ENCODE measurements at places on chromosomes 7 and 10. TPM values are rescaled to one million over a fixed set of nuclear protein-coding genes. Genes with fewer than 3 reads are reported as not detected.

- no peaks in the 10 kb centered on the region for H3K36me3 ChIP-seq
- H3K4me1 ChIP-seq: no peaks in the 10 kb centered on the region
- peaks cover 4% of the 10 kb centered on the region for H3K27me3 ChIP-seq
- no peak for DNase-seq
- no peak overlapping the region for H3K4me3 ChIP-seq
Observed at GRCh38 chr7:94432817-94433216, 38.1 kb downstream of the COL1A2 start.

DNA sequence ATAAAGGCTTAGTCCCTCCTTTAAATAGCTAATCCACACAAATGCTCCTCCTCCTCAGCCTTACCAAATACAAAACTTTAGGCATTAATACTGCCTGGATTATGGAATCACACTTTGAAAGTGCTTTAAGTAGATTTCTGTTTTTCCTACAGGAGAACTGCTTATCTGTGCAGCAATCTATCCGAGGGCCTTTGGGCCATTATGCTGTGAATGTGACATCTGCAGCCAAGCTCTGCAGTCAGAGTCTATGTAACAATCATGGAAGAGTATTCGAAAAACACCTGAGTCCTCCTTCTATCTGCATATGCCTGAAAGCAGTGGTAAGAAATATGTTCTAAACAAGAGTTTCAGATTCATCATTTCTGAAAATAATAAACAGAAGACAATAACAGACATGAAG, 16.2 kb upstream of the HYAL4 start:
- H3K27ac ChIP-seq: no peak overlapping the region
- H3K27me3 ChIP-seq: no peaks in the 10 kb centered on the region
- no peak for DNase-seq
- H3K4me3 ChIP-seq: no peak overlapping the region
- no peaks in the 10 kb centered on the region for H3K36me3 ChIP-seq
- H3K4me1 ChIP-seq: no peaks in the 10 kb centered on the region

DNA sequence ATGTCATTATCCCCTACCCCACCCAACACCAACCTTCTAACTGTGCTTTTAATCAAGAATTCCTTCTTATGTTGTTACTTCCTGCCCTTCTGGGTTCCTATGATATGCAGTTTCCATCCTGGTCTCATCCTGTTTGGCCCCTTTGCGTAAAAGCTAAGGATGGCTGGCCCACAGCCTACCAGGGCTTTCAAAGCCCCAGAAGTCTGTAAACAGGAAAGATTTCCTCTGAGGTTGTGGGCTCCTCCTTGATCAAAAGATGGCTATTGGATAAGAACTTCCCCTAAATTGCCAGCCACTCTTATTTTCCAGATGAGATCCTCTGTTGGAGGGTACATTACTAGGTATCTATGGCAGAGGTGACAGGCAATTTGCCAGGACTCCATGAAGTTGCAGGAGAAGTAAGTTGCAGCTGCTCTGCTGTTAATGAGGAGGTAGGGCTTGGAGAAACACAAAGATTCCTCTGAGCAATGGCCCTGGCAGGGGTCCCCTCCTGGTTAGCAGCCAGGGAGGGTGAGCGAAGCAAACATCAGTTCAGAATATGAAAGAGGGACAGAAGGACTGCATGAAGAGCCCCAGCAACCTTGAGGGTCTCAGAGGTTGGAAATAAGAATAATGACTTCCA, 32.1 kb downstream of the NRP1 start:
- no peaks in the 10 kb centered on the region for H3K36me3 ChIP-seq
- no peaks in the 10 kb centered on the region for H3K27me3 ChIP-seq
- no peak overlapping the region for H3K27ac ChIP-seq
- no peaks in the 10 kb centered on the region for H3K4me1 ChIP-seq
- no peak for DNase-seq

- no peaks in the 10 kb centered on the region for H3K36me3 ChIP-seq
- DNase-seq: no peak
- no peaks in the 10 kb centered on the region for H3K4me1 ChIP-seq
- no peak overlapping the region for H3K27ac ChIP-seq
- no peak overlapping the region for H3K4me3 ChIP-seq
- H3K27me3 ChIP-seq: no peaks in the 10 kb centered on the region
Observed at GRCh38 chr7:144606261-144606660, 202.8 kb upstream of the NOBOX start.

The CC2D2B gene
- 1.2 TPM for total RNA-seq

DNA sequence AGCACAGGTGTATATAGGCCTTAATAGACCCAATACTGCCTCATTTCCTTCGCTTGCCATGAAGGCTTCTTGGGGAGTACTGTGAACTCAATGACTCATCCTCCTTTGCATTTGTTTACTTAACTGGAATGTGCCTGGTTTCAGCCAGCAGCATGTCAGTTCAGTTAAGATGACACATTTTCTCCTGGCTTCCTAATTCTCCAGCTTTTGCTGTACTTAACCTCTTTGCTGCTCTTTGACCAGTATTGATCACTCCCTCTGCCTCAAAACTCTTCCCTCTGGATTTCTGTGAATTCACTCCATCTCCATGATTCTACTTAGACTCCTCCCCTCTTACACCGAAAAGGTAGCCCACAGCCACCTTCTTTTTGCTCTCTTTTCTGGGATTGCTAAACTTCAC, 135.7 kb downstream of the MAGI2 start:
- H3K27me3 ChIP-seq: no peaks in the 10 kb centered on the region
- no peaks in the 10 kb centered on the region for H3K4me1 ChIP-seq
- no peak overlapping the region for H3K4me3 ChIP-seq
- H3K27ac ChIP-seq: no peak overlapping the region

DNA sequence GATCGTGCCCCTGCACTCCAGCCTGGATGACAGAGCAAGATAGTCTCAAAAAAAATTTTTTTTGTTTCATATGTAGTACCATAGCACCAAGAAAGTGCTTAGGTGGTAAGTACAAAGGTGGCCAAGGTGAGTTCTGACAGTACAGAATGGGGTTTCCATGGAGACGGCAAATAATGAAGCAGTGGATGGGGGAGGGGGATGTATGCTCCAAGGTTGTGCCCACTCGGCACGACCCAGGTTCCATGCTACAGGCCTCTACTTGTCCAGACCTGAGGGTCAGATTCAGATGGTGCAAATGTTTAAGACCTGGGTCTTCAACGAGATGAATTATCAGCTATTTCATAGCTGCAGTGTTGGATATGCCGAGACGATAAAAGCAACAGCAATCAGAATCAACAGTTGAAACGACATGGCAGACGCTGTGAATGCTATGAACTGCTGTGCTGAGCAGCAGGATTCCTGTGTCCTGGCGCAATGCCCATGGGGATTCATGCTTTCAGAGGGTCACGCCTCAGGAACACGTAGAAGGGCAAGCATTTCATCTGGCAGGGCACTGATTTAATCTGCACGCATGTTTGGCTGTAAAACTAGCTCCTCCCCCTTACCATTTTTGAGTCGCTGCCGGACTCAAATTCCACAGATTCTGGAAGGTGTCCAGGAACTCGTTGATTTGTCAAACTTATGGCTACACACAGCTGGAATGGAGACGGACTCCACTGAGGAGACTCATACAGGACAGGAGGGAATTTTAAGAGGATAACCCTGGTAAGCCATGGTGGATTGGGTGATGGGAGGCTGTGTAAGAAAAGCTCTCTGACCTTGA, 256.5 kb downstream of the FRMD4A start:
- no peak overlapping the region for H3K27ac ChIP-seq
- H3K36me3 ChIP-seq: no peaks in the 10 kb centered on the region
- no peak for DNase-seq
- H3K27me3 ChIP-seq: no peaks in the 10 kb centered on the region

DNA sequence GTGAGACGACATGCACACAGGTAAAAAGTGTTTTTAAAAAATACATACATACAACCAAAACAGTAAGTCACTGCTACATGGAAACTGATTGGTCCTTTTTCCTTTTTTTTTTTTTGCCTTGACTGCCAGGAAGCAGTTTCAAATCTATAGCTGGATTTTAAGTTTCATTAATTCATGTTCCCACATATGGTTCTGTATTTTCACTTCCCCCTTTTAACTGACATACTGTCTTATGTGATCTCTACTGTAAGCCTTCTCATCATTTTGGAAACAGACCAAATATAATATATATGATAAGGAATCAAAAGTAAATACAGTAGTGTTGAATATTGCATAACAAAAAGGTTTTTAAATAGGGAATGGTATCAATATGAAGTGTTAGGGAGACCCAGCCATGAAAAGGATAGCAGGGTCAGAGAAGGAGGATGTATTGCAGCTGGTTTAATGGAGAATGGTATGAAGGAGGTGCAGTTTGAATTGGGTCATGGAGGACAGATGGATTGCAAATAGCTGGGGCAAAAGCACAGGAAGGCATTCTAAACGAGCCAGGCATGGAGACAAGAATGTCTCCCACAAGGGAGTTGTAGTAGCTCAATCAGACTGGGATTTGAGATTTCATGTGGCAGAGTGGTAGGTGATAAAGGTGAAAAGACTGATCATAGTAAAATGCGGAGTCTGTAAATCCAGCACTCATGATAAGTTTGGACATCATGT, 5.4 kb downstream of the CAV1 start:
- DNase-seq: no peak
- H3K27me3 ChIP-seq: peaks cover 21% of the 10 kb centered on the region
- H3K36me3 ChIP-seq: no peaks in the 10 kb centered on the region
- H3K4me1 ChIP-seq: peaks cover 7% of the 10 kb centered on the region
- no peak overlapping the region for H3K27ac ChIP-seq

The H2BK1 gene
- total RNA-seq: 3.1 TPM

- peak; percentile 62 for DNase-seq
- no peaks in the 10 kb centered on the region for H3K27me3 ChIP-seq
- H3K36me3 ChIP-seq: no peaks in the 10 kb centered on the region
- peaks cover 3% of the 10 kb centered on the region for H3K4me1 ChIP-seq
Observed at GRCh38 chr7:39414224-39415035, 151.8 kb upstream of the YAE1 start.

- H3K27ac ChIP-seq: no peak overlapping the region
- H3K4me1 ChIP-seq: peaks cover 4% of the 10 kb centered on the region
- H3K4me3 ChIP-seq: no peak overlapping the region
- DNase-seq: no peak
- H3K27me3 ChIP-seq: no peaks in the 10 kb centered on the region
Observed at GRCh38 chr7:116561697-116562483, 37.1 kb downstream of the CAV1 start.

- no peak overlapping the region for H3K4me3 ChIP-seq
- H3K27ac ChIP-seq: no peak overlapping the region
- no peaks in the 10 kb centered on the region for H3K36me3 ChIP-seq
- H3K27me3 ChIP-seq: peaks cover 3% of the 10 kb centered on the region
Observed at GRCh38 chr10:51706225-51706624, 6.8 kb upstream of the CSTF2T start.

DNA sequence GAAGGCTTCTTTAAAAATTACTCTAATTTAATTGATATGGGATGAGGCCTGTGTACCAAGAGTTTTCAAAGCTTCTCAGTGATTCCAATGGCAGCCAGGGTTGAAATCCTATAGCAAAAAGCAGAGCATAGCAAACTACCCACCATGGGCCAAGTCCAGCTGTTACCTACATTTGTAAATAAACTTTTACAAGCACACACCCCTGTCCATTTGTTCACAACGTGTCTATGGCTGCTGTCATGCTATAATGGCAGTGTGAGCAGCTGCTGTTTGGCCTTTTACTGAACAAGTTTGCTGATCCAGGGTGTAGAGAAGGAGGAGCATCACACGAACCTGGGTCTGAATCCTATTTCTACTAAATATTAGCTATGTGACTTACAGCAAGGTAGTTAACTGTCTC, 50.0 kb downstream of the NPY start:
- no peaks in the 10 kb centered on the region for H3K27me3 ChIP-seq
- DNase-seq: no peak
- H3K4me3 ChIP-seq: no peak overlapping the region
- no peaks in the 10 kb centered on the region for H3K4me1 ChIP-seq
- H3K36me3 ChIP-seq: no peaks in the 10 kb centered on the region
- no peak overlapping the region for H3K27ac ChIP-seq

DNA sequence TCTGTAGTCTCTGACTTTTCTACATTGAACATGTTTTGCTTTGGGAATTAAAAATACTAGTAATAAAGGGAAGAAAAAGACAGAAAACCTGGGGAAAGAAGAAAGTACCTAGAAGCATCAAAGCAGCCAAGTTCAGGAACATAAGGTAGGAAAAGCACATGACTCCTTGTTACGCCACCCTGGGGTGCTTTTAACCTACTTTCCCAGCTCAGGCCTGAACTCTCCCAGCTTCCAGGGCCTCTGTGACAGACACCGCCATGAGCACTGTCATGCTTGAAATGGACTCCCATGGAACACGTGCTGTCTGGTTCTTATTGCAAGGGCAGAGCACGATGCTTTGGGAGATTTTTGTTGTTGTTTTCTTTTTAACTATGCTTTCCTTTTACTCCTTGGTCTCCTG, 11.4 kb downstream of the ACTR1A start:
- H3K4me1 ChIP-seq: no peaks in the 10 kb centered on the region
- H3K36me3 ChIP-seq: peaks cover 42% of the 10 kb centered on the region
- H3K27me3 ChIP-seq: no peaks in the 10 kb centered on the region
- DNase-seq: no peak

GRCh38 chr7:45663167-45663921, 89.2 kb downstream of the ADCY1 start:
- no peaks in the 10 kb centered on the region for H3K27me3 ChIP-seq
- H3K36me3 ChIP-seq: no peaks in the 10 kb centered on the region
- no peaks in the 10 kb centered on the region for H3K4me1 ChIP-seq
- H3K4me3 ChIP-seq: no peak overlapping the region

The KLHDC10 gene
- 25.7 TPM for total RNA-seq

DNA sequence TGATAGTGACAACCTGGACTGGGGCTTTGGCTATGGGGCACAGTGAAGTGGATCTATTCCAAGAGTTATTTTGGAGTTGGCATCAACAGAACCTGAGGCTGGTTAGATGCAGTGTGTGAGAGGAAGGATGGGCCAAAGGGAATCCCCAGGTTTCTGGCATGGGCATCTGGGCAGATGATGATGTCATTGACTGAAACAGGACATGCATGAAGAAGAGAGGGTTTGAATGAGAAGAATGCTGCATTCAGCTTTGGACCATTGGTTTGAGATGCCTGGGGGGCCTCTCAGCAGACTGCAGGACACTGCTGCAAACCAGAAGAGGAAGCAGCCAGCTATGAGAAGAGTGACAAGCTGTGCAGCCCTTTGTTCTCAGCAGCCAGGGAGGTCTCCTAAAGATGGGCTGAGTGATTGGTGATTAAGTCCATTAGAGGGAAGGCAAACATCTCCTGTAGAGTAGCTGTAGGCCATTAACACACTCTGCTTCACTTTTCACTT, 23.1 kb upstream of the PIK3CG start:
- H3K27ac ChIP-seq: no peak overlapping the region
- no peak overlapping the region for H3K4me3 ChIP-seq
- no peaks in the 10 kb centered on the region for H3K36me3 ChIP-seq

GRCh38 chr10:30080161-30080560, 20.8 kb upstream of the JCAD start:
- no peaks in the 10 kb centered on the region for H3K4me1 ChIP-seq
- H3K36me3 ChIP-seq: no peaks in the 10 kb centered on the region
- DNase-seq: no peak
- H3K4me3 ChIP-seq: no peak overlapping the region
- H3K27ac ChIP-seq: no peak overlapping the region

- DNase-seq: no peak
- H3K36me3 ChIP-seq: no peaks in the 10 kb centered on the region
- H3K4me1 ChIP-seq: no peaks in the 10 kb centered on the region
- no peaks in the 10 kb centered on the region for H3K27me3 ChIP-seq
Observed at GRCh38 chr10:3595736-3596135, 189.3 kb downstream of the KLF6 start.
